GM19239 (cell line): ENCODE measurements at places on chromosomes 12 and 14.

DNA sequence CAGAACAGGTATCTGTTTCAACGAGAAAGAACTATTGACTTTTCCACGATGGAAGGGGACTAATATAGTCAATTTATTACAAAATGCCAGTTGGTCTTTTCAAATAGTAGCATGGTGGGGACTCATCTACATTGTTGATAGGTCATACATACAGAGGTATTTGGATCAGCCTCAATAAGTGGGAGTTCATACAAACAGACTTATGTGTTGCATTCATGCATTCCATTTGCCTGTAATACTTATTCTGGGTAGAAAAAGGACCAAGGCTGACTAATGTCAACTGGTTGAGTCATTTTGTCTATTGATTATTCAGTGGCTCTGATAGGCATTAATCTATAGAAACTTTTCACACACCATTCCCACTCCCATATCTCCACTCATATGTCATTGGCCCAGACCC is 41.5 kb upstream of the GLIPR1 start:
- no peak for DNase-seq

- no peak for DNase-seq
Observed at GRCh38 chr12:95642583-95642982, 91.3 kb upstream of the USP44 start.

GRCh38 chr12:119990382-119990874 is 1.4 kb downstream of the BICDL1 start:
- no peak for DNase-seq

DNA sequence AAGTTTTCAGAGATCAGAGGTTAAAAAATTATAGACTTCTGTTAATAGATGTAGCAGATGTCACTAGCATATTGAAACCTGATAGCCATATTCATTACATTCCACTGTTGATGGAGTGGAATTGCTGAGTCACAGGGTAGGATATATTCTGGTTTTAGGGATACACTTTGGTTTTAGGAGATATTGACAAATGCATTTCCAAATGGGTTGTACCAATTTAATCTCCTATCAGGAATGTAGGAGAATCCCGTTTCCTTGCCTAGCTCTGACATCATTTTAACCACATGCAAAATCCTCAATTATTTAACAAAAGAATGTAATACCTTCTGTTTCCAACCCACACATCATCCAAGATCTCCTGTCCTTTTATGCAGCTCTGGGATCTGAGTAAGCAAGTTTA is 30.7 kb upstream of the ESR2 start:
- no peak for DNase-seq

- no peak for DNase-seq
Observed at GRCh38 chr12:24919346-24920001, 29.4 kb downstream of the BCAT1 start.

DNA sequence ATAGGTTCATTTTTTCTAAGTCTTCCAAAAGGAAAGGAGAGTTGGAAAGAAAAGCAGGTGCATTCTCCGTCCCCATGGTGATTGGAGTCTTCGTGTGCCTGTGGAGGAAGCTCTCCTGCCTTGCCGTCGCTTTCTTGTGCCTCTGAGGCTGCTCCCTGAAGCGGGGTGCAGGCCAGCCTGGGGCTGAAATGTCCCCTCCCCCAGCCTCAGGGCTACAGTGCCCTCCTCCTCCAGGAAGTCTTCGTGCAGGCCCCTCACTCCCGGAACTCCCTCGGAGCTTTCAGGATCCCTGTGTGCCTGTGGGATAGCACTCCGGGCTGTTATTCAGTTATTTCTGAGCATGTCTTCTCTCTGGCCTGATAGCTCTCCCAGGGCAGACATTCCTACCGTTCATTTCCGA is 569.2 kb downstream of the VRK1 start:
- DNase-seq = no peak

GRCh38 chr12:4119157-4119761 is 154.3 kb upstream of the CCND2 start:
- peak; percentile 71 for DNase-seq

DNA sequence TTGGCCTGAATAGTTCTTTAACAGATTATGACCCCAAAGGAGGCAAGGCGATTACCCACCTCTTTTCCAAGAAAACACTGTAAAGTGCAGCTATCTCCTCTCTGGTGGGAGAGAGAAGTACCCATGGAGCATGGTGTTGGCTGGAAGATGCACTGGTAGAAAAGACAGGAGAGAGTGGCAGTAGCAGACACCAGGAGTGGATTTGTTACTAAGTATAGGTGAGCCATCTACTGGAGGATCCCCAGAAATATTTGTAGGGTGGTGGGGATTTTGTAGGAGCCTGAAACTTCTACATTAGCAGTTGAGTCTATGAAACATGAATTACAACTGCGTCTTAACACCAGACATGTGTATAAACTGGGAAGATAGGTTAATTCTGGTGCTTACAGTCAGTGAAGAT is 148.0 kb downstream of the SLC38A4 start:
- DNase-seq = no peak

- no peak for DNase-seq
Observed at GRCh38 chr14:22190411-22191191, 398.4 kb downstream of the DAD1 start.

GRCh38 chr14:88164906-88165534 is 158.0 kb downstream of the KCNK10 start:
- DNase-seq = no peak

GRCh38 chr12:65817866-65818265 is 6.4 kb upstream of the HMGA2 start:
- no peak for DNase-seq

DNA sequence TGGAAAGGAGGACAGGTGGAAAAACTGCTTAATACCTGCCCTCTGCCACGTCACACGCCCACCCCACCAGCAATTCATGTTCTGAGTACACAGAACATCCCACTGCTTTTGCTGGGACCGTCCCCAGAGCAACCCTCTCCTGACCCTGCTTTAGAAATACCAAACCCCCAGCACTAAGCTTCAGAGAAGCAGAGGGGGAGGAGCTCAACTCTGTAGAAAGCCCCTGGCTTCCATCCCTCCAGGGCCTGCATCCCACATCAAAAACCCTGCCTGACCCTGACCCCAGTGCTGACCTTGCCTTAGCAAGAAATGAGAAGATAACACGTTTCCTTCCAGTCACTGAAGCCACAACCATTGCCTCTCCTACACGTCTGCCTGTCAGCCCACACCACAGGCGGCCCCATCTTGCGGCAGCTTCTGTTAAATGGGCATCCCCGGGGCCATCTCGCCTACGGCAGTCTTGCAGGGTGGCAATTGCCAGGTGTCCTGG is 19.7 kb downstream of the VDR start:
- DNase-seq = no peak

DNA sequence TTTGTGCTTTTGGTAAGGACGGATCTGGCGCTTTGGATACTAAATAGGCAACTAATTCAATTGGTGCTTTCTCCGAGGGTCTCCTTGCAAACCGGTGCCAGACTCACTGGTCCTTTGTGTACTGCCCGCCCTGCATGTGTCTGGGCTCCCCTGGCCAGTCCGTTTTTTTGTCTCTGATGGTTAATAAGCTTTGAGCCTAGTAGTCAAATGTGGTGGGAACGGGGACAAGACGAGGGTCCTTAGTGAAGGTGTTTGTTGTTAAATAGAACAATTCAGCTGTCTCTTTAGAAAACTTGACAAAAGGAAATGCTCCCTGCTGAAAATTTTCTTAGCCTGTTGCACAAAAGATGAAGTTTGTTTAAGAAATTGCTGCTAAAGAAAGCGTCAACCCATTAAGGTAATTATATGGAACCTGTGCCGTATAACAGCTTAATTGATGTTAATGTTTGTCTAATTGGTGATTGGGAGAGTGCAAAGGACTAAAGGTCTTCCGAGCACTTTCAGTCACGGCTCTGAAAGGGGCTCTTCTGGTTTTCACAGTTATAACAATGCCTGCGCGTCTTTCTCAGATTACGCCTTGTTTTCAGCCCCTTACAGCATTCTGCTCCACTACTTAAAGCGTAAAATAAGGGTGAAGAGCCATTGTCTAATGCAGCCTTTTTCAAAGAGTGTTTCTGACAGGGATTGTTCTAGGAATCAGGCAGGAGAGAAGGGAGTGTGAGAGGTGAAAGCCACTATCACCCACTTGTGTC is 537.4 kb downstream of the PRKD1 start:
- no peak for DNase-seq

- DNase-seq = no peak
Observed at GRCh38 chr12:52828156-52828555, 6.0 kb downstream of the KRT79 start.

DNA sequence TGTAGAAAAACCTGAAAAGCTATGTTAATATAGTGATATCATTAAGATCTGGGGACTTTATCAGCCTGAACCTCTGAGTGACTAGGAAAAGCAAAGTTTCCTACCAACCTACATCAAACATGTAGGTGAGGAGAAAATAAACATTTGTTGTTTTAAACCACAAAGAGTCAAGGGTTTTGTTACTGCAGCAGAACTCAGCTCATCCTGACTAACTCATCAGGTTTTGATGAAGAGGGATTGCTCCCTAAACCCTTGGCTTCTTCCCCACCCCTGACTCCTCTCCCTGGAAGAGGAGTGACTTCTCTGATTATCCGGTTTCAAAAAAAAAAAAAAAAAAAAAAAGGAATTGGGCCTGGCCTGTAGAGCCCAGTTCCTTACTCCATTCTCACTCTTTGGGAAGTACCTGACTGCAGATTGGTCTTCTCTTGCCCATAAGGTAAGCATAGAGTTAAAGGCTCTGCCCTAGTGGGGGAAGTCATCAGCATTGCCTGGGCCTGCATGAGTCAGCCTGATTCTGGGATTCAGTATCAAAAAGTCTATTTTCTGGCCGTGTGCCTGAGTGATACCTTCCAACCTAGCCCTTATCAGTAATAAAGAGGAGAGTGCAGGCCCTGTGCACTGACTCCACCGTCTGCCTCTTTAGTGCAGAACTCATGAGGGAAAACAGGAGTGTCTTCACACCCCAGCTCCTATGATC is 16.9 kb downstream of the BDKRB1 start:
- DNase-seq = no peak

GRCh38 chr12:98544751-98545150 is 29.4 kb downstream of the TMPO start:
- no peak for DNase-seq

GRCh38 chr12:127118251-127118650 is 1148.7 kb upstream of the TMEM132C start:
- no peak for DNase-seq

- no peak for DNase-seq
Observed at GRCh38 chr14:79274641-79275291, 936.5 kb downstream of the DIO2 start.

DNA sequence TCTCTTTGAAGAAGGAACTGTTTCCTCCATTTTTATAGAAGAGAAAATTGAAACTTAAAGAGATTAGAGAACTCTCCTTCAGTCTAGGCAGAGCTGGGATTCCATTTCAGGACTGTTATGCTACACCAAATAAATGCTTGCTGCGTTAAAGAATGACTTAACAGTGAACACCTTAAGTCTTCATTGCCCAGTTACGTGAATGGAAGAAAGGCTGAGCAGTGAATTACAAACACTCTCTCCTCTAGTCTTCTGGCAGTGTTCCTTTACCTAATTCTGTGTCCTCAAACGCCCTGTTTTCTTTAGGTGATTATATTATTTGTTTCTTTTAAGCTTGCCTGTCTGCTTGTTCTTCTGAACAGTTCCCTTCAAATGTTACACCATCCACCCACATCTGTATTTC is 59.7 kb downstream of the RCOR1 start:
- no peak for DNase-seq

- DNase-seq = no peak
Observed at GRCh38 chr12:70698345-70698744, 61.1 kb upstream of the PTPRB start.

GRCh38 chr12:67540920-67541624 is 107.5 kb upstream of the DYRK2 start:
- no peak for DNase-seq

DNA sequence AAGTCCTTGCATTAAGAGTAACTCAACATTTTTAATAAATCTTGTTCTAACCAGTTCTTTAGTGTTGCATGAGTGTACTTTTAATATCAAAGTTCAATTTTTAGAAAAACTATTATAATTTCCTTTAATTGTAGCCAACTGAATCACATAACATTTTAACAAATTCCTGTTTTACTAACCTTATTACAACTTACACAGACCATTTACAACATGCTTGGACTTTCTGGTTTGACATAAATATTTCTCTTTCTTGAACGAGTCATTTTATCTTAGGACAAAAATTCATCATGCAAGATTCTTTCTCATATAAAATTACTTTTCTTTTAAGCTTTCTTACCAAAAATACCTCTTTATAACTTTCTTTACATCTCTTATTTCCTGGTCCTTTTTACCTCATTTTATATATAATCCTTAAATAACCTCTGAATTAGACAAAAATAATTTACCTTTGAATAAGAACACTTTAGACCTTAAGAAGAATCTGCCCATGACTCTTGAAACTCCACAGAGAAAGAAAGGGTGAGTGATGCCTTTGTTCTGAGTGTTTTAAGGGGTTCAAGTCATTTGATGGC is 3.9 kb downstream of the SLCO1A2 start:
- no peak for DNase-seq

DNA sequence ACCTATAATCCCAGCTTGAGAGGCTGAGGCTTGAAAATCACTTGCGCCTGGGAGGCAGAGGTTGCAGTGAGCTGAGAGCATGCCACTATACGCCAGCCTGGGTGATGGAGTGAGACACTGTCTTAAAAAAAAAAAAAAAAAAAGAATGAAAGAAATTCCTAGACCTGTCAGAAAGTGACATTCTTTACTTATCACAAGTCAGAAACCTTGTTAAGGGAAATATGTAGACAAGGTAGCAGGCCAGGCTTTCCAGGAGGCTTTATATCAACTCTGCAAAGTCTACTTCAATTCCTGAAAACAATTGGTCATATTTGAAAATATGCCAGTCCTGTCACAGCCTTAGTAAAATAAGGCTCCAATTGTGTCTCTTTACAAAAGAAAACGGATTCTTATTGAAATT is 19.1 kb upstream of the MMP19 start:
- no peak for DNase-seq

GRCh38 chr12:62977883-62978282 is 42.9 kb upstream of the PPM1H start:
- DNase-seq = no peak

GRCh38 chr14:74685056-74685455 is 27.8 kb downstream of the AREL1 start:
- DNase-seq = no peak

GRCh38 chr12:50661300-50662115 is 102.4 kb upstream of the ATF1 start:
- DNase-seq = no peak
